Kasumi-1 (cell line): ENCODE measurements at places on chromosomes 12 and 14.

DNA sequence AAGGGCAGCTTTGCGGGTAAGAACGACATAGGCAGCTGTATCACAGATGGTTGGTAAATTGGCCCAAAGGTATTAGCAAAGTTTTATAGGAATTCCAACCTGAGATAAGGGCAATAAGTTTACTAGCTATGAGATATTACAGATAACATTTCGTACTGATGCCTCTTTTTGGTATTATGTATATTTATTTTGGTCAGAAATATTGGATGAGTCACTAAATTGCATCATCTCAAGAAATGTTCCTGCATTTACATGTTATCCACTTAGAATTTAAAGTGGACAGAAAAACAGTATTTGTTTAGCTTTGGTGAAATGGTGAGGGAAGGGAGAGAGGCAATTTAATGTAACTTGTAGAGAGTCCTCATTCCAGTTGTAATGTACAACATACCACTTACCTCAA lies 65.1 kb upstream of the PZP start:
- no peak for DNase-seq

- DNase-seq: no peak
Observed at GRCh38 chr12:108305991-108306501, 33.1 kb downstream of the CMKLR1 start.

- peak; percentile 61 for DNase-seq
Observed at GRCh38 chr12:76024942-76025600, 6.5 kb downstream of the PHLDA1 start.

DNA sequence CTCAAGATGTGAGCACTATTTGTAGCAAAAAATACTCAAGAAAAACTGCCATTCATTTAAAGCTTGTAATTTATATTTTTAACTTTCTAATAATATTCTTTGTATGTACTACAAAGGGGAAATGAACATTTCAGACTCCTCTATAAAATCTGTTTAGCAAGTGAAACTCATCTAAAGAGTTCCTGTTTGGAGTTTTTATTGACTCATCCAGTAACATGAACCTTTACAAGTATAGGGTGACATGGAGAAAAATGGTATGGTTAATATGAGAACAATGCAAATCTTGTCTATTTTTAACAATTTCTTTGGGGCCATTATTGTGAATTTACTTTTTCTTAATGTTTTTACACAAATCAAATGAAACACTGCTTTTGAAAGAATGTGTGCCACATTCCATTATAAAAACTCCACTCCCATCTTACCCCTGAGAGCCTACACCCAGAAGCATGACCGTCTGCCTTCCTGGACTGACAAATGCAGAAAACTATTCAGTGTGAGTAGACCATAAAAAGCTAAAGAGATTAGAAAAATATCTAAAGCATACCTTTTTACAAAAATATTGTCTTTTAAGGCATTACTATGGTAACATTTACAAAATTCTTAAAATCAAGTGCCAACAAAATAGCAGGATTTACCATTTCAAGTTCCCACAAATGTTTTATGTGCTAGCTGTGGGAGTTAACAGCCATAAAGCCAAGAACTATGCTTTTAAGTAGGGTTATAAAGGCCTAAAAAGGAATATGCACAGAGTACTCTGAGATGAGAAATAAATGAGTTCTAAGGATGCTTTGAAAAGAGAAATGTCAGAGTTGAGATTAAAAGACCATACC lies 144.0 kb downstream of the ADAMTS20 start:
- no peak for DNase-seq
